ENCODE measurements at places on chromosomes 2 and 18. TPM values are rescaled to one million over a fixed set of nuclear protein-coding genes. Genes with fewer than 3 reads are reported as not detected.

IFT172 gene
- 7.6 TPM for total RNA-seq

TWSG1 gene
- total RNA-seq: 21.5 TPM

COBLL1 gene
- 35.4 TPM for total RNA-seq

SKA1 gene
- 6.0 TPM for total RNA-seq

NOL4 gene
- total RNA-seq: not detected

MC5R gene
- not detected for total RNA-seq

PROM2 gene
- 89.5 TPM for total RNA-seq

PIGN gene
- total RNA-seq: 48.8 TPM

EMILIN1 gene
- 27.8 TPM for total RNA-seq

All from esophagus squamous epithelium (tissue), 5 donors.